HuH-7.5 (cell line): ENCODE measurements at places on chromosomes 7 and 10.

DNA sequence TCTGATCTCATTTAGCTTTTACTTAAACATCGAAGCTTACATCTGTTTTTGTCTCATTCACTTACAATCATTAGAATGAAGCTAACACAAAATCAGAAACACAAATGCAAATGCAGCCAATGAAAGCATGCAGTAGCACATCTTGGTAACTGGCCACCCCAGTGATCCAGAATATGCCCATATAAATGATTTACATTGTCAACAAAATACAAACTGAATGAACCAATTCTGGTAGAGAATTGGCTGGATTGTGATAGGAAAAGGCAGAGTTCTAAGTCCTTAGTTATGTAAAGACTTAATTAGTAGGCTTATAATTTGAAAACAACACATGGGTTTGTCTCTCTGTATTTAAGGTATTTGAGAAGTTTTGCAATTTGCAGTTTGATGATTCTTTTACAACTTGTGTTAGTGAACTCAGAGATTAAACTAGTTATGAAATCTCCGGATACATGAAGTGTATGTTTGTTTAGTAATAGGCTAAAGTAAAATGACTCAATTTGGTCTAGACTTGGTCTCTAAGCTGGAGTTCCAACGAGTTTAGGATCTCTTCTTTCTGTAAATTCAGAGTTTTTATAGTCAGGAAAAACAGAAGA is 21.2 kb downstream of the TECTB start:
- DNase-seq: no peak

GRCh38 chr7:154342971-154343633 is 290.9 kb downstream of the DPP6 start:
- no peak for DNase-seq

DNA sequence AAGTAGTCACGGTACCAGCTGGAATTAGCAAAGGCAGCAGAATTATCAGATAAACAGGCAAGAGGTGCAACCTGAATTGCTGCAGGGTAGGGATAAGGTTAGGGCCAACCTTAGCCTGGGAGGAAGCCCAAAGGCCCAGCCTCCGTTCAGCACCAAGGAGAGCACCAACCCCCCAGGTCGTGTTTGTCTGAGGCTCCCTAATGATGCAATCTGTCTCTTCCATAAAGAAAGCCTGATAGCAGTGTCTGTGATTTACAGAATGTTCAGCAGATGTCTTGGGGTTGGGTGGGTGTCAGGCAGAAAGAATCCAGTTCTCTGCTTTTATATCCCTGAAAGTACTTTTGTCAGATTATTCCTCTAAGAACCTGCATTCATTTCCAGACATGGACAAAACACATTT is 328.4 kb upstream of the AOAH start:
- DNase-seq: peak; percentile 21

DNA sequence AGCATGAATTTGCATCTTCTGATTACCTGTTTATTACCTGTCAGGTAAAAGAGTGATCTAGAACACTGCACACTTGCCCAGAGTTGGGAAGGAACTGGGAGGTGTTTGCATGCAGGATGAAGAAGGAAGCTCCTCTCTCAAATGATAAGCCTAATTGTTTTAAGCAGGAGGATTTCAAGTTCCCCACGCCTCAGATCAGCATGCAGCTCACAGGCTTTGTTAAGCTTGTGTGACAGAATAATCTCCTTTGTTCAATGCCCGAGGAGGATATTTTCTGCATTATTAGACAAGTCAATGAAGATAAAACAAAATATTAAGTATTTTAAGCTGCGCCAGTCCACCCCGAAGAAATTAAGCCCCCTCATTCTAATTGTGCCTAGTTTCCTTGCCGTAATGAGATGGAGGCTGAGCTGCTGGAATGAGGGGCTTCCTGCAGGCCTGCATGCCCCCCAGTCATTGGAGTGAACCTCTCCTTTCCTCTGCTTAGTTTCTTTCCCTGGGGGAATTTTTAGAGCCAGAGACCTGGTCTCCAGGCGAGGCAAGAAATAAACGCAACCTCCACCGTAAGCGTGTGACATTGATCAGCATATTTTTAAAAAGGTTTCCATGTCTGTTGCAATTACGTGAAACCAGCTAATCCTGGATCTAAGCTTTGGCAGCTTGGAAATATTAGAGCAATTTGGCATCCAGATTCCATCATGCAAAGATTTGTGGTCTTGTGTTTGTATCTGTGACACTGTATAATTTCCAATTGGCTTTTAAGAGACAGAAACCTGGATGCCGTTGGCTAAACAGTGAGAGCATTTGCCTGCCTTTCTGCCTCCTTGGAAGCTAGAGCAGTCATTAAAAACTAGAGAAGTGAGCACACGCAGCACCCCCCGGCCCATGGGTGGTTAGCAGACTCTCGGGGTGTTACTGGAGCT is 376.0 kb downstream of the GALNT17 start:
- DNase-seq: no peak

GRCh38 chr7:23332910-23333612 is 33.9 kb downstream of the MALSU1 start:
- DNase-seq: no peak

DNA sequence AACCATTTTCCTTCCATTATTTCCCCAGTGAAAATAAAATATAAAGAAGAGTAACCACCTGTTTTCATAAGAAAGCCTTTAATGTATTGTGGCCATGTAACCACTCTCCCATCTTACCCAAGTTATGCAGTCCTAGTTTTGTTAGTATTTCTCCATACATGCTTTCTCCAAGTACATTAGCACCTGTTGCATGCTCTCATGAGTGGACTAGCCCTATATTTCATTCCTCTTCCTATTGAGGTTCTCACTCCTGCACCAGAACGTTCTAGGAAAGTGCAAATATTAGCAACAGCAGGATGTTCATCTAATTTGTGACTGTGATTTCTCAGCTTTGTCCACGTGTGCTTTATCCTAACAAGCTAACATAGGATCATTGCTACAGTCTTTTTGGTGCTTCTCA is 155.1 kb upstream of the NPVF start:
- no peak for DNase-seq

- DNase-seq: no peak
Observed at GRCh38 chr7:131792311-131792710, 235.9 kb upstream of the PODXL start.

GRCh38 chr10:68553138-68553537 is 7.0 kb upstream of the TET1 start:
- no peak for DNase-seq

DNA sequence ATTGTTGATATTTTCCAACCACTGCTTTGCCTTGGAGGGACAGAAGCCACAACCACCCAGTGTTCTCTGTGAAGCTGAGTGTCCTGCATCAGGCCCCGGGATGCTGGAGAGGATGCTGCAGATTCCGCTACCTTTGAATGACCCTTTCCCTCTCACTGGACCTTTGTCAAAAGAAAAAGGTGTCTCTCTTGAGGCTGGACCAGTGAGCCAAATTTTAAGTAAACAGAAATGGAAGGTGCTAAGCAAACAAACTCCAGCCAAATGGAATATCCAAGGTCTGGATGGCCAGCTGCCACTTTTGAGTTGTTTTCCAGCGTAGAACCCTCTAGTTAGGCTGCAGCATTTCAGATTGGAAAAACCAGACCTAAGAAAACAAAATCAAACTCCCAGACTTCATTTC is 145.5 kb downstream of the TRIL start:
- no peak for DNase-seq

DNA sequence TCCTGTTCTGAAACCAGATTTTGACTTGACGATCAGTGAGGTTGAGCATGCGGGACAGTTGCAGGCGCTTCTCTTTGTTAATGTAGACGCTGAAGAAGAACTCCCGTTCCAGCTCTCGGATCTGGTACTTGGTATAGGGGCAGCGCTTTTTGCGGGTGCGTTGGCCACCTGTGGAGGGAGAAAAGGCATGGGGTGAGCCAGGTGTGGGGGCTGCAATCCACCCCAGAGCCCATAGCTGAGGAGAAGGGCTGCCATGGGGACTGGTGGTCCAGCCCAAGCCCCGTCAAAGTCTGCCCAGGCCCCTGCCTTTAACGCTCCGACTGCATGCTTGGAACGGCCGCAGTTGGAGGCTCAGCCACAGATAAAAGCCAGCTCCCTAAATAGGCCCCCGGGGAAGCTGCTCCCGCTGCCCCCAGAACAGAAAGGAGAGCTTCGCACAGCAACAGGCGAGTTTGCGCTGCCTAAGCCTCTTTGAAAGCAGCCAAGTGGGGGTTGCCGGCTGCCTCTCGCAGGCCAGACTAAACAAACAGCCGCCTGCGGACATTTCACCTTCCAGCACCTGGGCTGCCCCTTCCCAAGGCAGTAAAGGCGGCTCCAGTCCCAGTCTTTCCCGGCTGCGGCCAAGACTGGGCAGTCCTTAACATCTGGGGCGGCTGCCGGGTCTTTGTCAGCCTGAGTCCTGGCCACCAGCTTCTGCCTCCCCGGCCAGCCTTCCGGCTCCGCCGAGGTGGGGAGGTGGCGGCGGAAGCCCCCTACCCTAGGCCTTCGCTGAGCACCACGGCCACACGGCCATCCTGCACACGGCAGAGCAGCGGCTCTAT is 2.0 kb downstream of the HOXA11 start:
- peak; percentile 71 for DNase-seq

- no peak for DNase-seq
Observed at GRCh38 chr7:2012981-2013380, 219.8 kb downstream of the MAD1L1 start.

DNA sequence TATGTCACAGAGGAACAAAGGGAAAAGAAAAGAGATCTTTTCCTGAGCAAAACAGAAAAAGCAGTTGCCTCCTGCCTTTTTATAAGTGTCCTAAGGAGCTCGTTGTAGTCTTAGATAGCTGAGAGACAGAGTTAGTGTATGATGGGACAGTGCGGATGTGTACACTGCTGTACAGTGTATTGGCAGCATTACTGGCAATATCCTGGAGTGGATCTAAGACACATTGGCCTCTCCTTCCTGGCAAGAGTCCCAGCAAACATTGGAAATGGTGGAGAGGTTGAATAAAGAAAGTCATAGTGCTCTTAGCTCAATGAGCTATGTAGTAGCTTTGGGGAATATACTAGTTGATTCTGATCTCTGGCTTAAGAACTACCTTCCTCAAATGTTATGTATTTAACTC is 22.7 kb downstream of the GARS1 start:
- DNase-seq: no peak

DNA sequence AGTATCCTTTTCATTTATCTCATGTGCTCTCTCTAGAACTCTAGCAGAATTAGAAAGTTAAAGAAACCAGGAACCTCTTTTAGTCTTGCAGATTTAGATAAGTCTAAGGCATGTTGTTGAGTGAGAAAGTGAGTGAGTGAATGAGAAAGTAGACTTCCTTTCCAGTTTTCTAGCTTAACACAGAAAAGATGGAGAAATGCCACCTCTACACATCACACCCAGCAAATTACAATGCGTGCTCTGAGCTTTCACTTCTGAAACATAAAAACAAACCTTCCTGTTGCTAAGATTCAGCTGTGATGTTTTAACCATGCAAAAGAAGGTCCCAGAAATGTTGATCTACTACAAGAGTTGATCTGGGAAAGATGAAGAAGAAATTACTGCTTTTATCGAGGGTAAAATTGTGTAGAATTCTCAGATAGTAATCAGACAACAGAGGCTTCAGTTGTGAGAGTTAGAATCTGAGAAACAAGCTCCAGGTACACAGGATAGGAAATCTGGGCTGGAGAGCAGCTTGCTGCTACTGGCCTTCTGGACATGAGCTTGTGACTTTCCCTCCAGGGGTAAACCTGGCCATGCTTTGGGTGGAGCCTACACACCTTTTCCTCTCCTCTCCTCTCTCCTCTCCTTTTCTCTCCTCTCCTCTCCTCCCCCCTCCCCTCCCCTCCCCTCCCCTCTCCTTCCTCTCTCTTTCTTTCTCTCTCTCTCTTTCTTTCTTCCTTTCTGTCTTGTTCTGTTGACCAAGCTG is 4.6 kb downstream of the CYP3A5 start:
- DNase-seq: no peak

GRCh38 chr7:18445916-18446520 is 49.5 kb upstream of the HDAC9 start:
- DNase-seq: no peak

DNA sequence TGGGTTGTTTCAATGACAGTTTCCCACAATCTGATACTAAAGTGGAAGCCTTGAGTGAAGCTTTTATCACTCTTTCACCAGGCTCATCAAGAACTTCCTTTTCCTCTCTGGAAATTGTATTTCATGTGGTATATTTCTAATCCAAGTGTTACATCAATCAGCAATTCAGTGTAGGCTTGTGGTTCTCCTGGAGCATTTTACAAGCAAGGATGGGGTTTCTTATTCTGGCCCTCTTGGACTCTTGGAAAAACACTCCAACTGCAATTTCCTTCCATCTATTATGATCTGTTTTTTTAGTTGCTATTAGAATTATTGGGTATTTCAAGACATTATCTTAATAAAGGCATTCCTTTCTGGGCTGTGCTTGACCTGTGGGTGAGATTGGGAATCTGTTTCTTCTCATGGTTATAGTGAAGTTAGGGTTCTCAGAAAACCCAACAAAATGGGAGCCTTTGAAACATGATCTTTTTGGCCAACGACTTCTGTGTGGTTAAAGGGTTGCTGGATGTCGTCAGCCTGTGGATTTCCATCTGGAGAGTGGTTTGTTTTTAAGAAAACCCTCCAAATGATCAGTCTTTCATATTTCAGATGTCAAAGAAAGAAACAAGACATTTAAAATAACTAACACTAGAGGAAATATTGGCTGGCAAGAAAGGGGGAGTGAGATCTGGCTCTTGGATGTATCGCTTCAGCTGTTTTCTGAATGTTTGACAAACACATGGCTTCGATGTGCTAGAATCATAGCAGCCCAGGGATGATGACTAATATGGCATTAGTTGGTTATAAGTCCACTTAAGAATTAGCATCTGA is 540.2 kb downstream of the LRMDA start:
- DNase-seq: no peak

DNA sequence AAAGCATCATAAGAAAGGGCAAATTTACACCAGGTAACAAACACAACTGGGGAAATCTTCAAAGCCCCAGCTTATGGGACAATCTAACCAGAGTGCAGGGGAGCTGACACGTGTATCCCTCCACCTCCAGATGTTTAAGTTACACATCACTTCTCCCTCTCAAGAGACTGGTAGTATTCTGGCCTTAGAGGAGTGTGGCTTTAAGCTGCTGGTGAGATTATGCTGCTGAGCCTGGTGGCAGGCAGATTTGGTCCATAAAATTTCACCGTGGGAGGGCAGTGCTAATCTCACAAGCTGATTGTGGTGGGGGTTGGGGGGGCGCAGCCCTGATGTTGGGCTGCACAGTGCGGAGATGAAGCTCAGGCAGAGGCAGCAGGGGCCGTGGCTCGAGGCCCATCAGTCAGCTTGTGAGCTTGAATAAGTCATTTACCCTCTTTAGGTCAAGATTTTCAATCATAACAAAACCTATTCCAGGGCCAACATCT is 431.0 kb upstream of the GALNT17 start:
- no peak for DNase-seq

DNA sequence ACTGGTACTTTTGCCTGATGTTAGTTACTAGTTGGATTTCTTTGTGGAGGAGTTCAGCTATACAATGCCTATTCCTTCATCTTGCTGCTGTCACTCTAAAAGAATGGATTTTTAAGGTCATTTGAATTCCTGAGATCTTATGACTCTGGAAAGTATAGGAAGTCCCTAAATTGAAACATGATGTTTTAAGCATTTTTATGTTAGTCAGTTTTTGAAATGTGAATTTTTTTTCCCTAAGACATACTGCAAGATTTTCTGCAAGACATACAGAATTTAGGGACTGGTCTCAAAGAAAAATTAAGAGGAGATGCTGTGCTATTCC is 355.8 kb downstream of the SUGCT start:
- no peak for DNase-seq

- DNase-seq: no peak
Observed at GRCh38 chr10:33055625-33056024, 97.6 kb upstream of the ITGB1 start.
